Right ventricle myocardium inferior (tissue), 1 donor: ENCODE measurements at places on chromosomes 4 and X. TPM values are rescaled to one million over a fixed set of nuclear protein-coding genes. Genes with fewer than 3 reads are reported as not detected.

DNA sequence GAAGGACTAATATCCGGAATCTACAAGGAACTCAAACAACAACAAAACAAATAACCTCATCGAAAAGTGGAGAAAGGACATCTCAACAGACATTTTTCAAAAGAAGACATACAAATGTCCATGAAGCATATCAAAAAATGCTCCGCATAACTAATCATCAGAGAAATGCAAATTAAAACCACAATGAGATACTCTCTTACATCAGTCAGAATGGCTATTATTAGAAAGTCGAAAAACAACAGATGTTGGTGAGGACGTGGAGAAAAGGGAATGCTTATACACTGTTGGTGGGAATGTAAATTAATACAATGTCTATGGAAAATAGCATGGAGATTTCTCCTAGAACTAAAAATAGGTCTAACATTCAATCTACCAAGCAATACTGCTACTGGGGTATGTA, 51.1 kb upstream of the MYOZ2 start:
- no peak for DNase-seq

- DNase-seq, result no peak
Measured at GRCh38 chrX:153493085-153493484, 1.7 kb upstream of the BGN start.

The GATA1 gene
- total RNA-seq, result 0.16 TPM

- no peak for DNase-seq
Measured at GRCh38 chr4:60913002-60913401, 287.1 kb upstream of the ADGRL3 start.

DNA sequence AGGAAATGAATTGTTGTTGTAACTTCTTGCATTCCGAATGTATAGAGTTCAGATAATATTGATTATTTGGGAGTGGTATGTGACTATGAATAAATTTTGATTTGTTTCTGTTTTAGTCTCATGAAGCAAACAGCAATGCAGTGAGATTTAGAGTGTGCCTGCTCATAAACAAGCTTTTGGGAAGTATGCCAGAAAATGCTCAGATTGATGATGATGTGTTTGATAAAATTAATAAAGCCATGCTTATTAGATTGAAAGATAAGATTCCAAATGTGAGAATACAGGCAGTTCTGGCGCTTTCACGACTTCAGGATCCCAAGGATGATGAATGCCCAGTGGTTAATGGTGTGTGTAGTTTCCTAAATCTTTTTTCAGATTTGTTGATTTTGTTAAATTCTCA, 2.0 kb downstream of the NCAPG start:
- no peak for DNase-seq

GRCh38 chrX:13614154-13614553, 38.8 kb upstream of the TCEANC start:
- DNase-seq, result no peak

The MAGEB4 gene
- not detected for total RNA-seq

- no peak for DNase-seq
Measured at GRCh38 chr4:109608879-109609278, 48.8 kb downstream of the MCUB start.

The NHSL2 gene
- 5.7 TPM for total RNA-seq

DNA sequence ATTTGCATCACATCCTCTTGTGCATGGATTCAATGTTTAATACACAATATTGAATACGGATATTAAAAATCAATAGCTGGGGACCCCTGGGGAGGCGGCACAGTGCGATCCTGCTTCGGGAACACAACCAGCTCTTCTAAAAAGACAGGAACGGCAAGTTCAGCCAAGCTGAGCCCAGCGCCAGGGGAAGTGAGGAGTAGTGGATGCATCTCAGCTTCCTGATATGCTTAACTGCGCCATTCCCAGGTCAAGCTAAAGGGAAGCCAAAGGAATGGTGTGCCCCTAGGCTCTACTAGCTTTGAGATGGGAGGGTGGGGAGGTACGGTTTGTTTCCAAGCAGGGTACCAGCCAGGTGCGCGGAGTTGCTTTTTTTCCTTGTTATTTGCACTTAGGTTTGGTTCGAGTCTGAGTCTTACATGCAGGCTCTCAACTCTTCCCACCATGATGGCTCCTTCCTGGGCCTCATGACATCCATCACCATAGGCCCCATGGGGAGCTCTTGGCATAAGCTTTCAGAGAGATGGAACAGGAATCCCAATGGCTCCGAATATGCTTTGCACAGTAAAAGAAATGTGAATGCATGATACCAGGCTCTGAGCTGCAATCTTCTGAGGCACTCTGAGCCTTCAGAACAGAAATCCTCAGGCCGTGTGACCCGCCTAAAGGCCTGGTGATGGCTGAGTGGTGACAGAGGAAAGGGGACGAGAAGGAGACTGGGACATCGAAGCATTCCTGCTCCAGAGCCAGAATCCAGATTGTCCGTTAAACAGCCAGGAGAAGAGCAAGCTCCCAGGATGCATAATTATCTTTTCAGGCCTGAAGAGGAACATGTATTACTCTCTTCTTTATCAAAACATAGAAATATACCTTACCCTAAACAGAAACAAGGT, 51.8 kb upstream of the BCOR start:
- DNase-seq, result no peak

The ERAS gene
- total RNA-seq, result not detected

- no peak for DNase-seq
Measured at GRCh38 chr4:179836179-179837075, 2394.2 kb upstream of the AGA start.

- DNase-seq, result no peak
Measured at GRCh38 chrX:125810856-125811255, 355.2 kb downstream of the DCAF12L2 start.

DNA sequence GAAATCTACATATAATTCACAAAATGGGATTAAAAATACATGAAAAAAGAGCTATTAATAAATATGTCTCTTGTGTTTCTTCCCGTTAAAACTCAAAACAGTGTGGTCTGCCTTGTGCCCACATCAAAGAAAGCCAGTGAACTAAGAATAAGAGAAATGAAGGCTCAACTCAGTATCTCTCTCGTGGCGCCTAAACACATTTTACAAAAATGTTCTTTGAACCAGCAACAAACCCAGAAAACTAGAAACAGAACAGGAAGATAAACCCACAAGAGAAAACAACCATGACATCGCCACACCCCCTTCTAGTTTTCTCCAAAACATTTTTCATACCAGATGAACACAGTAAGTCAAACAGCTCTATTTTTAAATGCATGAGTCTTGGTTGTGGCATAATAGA, 130.1 kb downstream of the DCHS2 start:
- no peak for DNase-seq

The REELD1 gene
- not detected for total RNA-seq

The LRIT3 gene
- total RNA-seq, result not detected

DNA sequence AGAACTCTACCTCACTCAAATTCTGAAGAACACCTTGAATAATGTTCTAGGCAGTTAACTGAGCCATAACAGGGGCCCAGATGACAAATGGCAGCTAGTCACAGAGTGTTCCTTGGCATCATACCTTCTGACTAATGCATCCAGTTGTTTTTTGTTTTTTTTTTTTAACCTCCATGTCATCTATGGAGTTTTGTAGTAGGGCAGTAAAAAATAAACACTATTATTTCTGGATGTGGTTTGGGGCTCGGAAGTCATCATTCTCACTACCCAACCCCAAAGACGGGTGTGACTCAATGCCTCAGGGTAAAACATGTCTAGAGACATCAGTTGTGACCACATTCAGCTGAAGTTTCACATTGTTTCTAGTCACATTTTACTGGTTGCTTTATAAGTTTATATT, 31.2 kb upstream of the MCF2 start:
- DNase-seq, result no peak

The SSX2B gene
- not detected for total RNA-seq

GRCh38 chrX:101164766-101165590, 54.6 kb upstream of the DRP2 start:
- no peak for DNase-seq

The HTRA3 gene
- total RNA-seq, result 131 TPM

GRCh38 chr4:2572866-2573265, 36.4 kb downstream of the FAM193A start:
- no peak for DNase-seq

DNA sequence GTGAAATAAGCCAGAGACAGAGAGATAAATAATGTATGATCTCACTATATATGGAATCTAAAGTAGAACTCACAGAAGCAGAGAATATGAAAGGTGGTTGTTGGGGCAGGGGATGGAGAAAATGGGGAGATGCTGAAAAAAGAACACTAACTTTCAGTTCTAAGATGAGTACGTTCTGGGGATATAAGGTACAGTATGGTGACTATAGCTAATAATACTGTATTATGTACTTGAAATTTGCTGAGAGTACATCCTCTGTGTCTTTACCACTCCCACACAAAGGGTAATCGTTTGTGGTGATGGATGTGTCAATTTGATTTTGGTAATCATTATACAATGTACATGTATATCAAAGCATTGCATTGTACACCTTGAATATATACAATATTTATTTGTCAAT, 6.6 kb downstream of the FBXL5 start:
- DNase-seq, result no peak
